OCI-LY7 (cell line): ENCODE measurements at places on chromosomes 13 and 19. TPM values are rescaled to one million over a fixed set of nuclear protein-coding genes. Genes with fewer than 3 reads are reported as not detected.
A peak's percentile ranks its signal among the peaks of the same experiment; 100 is the strongest.

DNA sequence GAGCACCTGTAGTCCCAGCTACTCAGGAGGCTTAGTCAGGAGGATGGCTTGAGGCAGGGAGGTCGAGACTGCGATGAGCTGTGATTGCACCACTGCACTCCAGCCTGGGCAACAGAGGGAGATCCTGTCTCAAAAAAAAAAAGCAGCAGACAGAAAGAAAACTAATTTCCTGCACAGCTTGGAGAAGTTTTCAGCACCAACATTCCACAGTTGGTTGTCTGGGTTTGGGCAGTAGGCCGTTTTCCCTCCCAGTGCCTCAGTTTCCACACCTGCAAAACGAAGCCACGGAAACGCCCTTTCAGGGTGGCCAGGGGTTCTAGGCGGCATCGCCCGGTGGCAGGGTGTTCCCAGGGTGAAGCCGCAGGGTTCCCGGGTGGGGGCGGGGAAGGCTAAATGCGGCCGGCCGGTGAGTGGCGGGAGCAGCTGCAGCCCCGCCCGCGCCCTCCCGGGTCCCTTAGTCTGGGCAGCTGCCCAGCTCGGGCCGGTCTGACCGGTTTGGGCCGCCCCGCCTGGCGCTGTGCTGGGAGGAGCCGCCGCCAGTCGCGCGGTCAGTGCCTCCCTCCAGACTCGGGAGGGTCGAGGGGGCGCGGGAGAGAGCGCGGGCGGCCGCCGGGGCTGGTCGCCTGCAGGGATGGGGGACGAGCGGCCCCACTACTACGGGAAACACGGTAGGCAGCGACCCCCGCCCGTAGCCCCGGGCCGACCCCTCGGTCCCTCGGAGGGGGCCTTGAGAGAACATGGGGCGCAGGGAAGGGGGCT lies at the start of gene SLC44A2:
Gene SLC44A2 (plus strand): TSS at position 551 of the 759 bp plus-strand sequence. CDS start 81 bp downstream, at position 632.
- DNase-seq: no peak

- DNase-seq: no peak
Observed at GRCh38 chr13:48816700-48817099, 159.0 kb upstream of the FNDC3A start.

GRCh38 chr13:90444232-90444631 lies 903.3 kb upstream of the MIR17HG start:
- DNase-seq: no peak

DNA sequence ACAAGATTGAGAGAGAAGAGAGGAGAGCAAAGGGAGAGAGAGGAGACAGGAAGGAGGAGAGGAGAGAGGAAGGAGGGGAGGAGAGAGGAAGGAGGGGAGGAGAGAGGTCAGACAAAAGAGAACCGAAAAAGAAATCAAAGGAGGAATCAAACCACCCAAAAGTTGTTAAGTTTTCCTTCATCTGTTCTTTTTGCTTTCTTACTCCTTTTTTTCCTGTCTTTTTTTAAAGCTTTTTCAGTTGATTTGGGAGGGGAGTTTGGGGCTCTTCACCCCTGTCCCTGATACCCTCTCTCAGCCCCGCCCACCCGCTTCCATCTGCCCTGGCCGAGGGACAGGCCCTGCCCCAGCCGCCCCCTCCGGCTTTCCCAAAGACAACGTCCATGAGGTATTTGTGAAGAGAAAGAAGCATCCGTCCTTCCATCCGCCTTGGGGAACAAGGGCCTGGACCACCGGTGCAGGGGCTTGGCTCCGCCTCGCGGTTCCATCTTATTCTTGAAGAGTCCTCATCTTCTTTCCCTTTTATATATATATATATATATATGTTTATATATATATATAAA lies 13.3 kb downstream of the ZNF574 start:
- DNase-seq: no peak

DNA sequence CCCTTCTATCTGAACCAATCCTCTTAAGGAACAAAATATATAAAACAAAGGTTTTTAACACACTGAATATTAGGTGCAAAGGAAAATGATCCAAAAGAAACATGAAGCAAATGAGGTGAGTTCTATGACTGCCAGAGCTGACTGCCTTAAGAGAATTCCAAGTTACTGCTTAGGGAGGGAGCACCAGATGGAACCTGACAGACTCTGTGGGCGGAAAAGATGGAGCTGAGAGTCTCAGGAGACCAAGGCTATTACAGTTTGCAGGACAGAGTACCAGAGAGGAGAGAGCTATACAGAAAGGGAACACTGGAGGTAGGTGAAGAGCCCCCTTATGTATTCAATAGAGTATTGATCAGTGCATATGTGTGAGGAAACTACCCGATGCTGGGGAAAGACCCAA lies 87.2 kb downstream of the B3GLCT start:
- DNase-seq: no peak

DNA sequence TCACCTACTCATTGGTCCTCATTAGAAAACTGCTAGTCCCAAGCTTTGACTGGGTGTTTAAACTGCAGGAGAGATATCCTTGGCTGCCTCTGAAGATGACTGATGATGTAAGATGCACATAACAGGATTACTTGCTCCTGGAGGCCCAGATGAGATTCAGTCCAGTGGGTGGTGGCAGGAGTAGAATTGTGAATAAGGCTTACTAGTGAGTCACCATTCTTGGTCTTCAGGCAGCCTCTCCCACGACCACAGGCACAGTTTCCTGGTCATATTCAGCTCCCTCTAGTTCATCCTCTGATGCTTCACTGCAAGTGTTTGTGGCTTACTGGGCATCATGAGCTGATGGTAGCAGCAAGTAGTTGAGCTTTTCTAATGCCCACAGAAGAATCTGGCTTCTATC lies 12.1 kb downstream of the SERTM1 start:
- no peak for DNase-seq

- no peak for DNase-seq
Observed at GRCh38 chr13:36553491-36553890, 120.3 kb upstream of the SERTM1 start.

GRCh38 chr13:99415014-99415650 lies 86.1 kb upstream of the TM9SF2 start:
- no peak for DNase-seq

DNA sequence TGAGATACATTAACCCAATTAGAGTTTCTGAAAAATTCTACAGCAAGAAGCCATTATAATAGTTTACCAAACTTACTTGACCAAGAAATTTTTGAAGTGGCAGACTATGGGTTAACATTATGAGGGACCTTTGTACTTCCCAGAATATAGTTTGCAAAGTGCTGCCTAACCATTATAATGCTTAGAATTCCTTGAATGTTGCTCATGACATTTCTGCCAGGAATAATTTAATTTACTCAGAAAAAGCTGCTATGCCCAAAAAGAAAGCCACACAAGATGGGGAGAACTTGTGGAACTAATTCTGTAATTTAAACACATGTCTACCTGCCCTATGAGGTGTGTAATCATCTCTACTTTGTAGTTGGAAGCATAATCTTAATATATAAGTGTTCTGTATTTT lies 58.1 kb upstream of the MYCBP2 start:
- no peak for DNase-seq

GRCh38 chr19:29628661-29629385 lies 22.7 kb downstream of the POP4 start:
- DNase-seq: no peak

DNA sequence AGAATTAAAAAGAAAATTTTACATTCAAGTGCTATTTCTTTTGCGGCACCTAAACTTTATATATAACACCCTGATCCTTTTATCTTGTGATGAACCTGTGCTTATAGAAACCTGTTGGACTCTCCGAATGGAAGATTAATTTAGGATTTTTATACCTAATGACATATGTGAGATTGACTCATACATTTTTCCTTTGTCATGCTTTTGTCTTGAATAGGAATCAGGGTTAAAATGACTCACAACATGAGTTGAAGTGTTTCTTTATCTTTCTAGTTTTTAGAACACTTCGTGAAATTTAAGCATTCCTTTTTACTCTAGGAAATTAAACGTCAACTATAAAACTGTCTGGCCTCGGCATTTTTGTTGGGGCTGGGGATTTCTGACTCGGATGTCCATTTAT lies 378.9 kb downstream of the PCDH20 start:
- DNase-seq: no peak

GRCh38 chr13:40094056-40094455 lies 438.6 kb downstream of the COG6 start:
- no peak for DNase-seq

- DNase-seq: no peak
Observed at GRCh38 chr19:16027528-16027927, 48.8 kb upstream of the TPM4 start.

- DNase-seq: no peak
Observed at GRCh38 chr19:48348045-48348444, 15.7 kb downstream of the TMEM143 start.

DNA sequence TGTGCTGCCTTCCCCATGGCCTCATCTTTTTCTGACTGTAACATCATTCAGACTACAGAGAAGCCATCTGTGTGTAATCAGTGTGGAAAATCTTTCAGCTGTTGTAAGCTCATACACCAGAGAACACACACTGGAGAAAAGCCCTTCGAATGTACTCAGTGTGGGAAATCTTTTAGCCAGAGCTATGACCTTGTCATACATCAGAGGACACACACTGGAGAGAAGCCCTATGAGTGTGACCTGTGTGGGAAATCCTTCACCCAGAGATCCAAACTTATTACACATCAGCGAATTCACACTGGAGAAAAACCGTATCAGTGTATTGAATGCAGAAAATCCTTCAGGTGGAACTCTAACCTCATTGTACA lies 17.2 kb upstream of the ZNF8 start:
- no peak for DNase-seq

DNA sequence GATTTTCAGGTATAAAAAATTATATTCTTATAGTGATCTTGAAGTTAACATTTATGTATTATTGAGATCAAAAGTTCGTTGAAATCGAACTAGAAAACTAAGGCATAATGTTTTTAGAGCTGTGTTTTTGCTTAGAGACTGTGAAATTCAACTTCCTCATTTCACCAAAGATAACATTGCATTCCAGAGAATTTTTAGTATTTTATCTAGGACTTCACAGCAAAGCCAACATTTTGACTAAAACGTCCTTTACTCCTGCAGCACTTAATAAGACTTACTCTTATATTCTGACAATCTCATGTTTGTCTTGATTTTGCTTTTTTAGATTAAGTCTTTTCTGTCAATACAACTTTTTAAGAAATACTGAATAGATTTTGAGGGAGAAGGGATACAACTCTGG lies 4.7 kb downstream of the KCTD4 start:
- DNase-seq: no peak

GRCh38 chr19:38693380-38694223 lies 46.2 kb downstream of the ACTN4 start:
- peak; percentile 9 for DNase-seq

The ADPRHL1 gene
- total RNA-seq: 5.1 and 6.2 TPM in 2 replicates

The RDH8 gene
- total RNA-seq: not detected in 2 replicates

The ING1 gene
- total RNA-seq: 11.8 and 14.7 TPM in 2 replicates

The CAPN12 gene
- total RNA-seq: 2.6 and 3.7 TPM in 2 replicates

The FFAR3 gene
- total RNA-seq: 0.19 and 0.31 TPM in 2 replicates

The ALOX5AP gene
- 90.9 and 94.4 TPM in 2 replicates for total RNA-seq

The ZNF154 gene
- not detected in 2 replicates for total RNA-seq

The CBY2 gene
- total RNA-seq: not detected in 2 replicates

The POU4F1 gene
- 4.5 and 4.6 TPM in 2 replicates for total RNA-seq
